ENCODE measurements at places on chromosomes 6 and 20.

- no peak for DNase-seq
These were observed 15.8 kb downstream of the RTEL1 start for GRCh38 chr20:63673951-63674350.

GRCh38 chr20:49610691-49611538 lies 43.0 kb upstream of the PTGIS start:
- DNase-seq: peak; percentile 63

GRCh38 chr6:12178521-12178920 lies 111.6 kb upstream of the EDN1 start:
- DNase-seq: no peak

GRCh38 chr6:141388666-141389065 lies 744.1 kb upstream of the GJE1 start:
- no peak for DNase-seq

GRCh38 chr6:153130515-153131036 lies 506 bp downstream of the RGS17 start:
- no peak for DNase-seq

DNA sequence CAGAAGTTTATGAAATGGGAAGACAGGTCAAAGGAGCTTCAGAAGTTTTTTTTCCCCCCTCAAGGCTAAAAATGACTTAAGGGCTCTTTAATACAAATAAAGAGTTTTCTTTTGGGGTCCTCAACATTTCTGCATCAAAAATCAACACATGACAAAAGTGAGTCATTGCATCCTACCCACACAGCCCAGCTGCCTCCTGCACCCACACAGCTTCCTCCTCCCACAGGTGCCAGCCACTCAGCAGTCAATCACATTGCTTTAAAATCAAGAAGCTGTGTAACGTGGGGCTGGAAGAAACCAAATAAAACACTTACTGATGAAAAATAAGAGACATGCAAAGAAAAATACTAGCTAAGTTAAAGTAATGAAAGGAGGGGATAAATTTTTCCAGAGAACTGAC lies 68.5 kb downstream of the MAP3K5 start:
- DNase-seq: peak; percentile 28

DNA sequence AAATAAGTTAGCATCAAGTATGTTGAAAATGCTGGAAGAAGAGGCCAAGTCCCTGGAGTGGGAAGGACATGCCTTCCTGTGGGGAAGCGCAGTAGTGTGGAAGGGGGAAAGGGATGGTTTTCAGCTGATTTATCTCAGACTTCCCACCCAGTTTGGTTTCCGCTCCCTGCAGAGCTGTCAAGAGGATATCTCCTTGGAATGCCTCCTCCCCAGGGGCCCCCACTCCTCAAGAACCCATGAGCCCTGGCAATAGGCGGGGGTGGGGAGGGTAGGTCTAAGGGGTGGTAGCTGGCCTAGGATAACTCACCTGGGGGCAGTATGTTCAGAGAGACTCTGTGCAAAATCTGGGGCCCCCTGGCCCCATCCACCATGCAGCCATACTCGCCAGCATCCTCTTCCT lies 696 bp downstream of the TREML1 start:
- no peak for DNase-seq

DNA sequence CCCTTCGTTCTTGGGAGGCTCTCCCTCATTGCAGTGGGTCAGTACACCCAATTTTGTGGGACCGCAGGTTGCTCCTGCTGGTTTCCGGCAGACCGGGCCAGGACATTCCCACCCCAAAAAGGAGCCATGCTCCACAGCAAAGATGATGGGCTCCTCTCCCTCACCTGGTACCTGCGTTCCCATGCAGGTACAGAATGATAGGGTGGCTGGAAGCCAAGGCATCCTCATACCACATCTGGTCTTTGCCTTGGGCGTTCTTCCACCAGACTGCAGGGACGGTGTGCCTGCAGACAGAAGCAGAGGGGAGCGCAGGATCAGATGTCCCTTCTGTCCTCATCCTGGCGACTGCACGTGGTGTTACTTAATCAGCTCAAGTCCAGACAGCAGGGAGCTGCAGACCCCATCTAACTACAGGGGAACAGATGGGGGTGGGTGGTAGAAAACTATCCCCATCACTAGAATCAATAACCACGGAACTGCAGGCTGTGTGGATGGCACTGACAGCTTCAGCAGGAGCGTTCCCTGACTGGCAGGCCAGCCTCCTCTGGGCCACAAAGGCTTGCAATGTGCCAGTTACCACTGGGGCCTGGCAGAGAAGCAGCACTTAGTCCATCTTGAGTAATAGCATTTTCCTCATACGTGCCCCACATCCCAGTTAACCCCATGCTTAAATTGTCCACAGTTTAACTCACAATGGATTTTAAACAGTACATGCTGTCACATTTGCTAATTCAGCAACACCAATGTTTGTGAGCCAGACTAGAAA lies 70.4 kb downstream of the ABHD12 start:
- no peak for DNase-seq

DNA sequence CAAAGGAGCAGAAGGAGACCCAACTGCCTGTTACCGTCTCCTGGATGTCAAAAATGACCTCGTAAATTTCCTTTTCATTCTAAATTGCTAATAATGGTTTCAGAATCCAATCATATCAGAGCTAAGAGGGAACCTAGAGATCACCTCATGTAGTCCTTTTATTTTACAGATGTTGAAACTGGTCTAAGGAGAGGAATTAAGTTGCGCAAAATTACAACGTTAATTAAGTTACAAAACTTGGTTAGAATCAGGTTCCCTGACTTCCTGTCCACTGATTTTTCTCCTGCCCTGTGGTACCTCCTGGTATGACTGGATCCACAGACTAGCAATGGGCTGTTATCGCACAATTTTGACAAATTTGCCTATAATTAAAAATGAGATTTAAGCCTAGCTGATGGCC lies 9.0 kb upstream of the STK38 start:
- DNase-seq: no peak

- no peak for DNase-seq
These were observed 190.0 kb downstream of the DHX35 start for GRCh38 chr20:39152126-39152525.

DNA sequence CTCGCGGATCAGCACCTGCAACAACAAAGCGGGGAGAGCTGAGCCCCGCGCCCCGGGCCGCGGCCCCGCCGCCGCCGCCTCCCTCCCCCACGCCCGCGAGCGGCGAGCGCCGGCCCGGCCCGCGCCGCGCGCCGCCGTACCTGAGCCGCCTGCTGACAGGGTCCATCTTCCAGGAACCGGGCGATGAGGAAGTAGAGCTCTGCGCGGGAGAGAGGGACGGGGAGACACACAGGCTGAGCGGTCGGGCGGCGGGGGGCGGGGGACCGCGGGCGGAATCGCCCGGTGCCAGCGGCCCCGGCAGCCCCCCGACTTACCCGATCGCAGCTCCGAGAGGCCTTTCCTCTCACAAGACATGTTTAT lies 359 bp downstream of the PHIP start:
- DNase-seq: peak; percentile 33

GRCh38 chr20:25005220-25005619 lies 12.7 kb upstream of the APMAP start:
- no peak for DNase-seq

DNA sequence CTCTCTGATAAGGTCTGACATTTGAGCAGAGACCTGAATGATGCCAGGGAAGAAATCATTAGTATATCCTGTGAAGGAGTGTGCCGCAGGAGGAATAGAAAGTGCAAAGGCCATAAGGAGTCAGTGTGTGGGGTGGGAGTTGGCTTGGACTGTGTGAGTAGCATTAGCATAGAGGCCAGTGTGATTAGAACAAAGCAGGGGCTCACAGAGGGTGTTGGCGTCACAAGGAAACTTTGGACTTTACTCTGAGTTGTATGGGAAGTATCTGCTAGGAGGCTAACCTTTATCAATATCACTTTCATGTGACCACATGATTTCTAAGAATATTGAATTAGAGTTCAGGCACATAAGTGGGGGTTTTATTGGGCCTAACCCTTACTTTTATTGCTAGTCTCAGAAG lies 12.1 kb downstream of the TMEM200A start:
- DNase-seq: no peak

GRCh38 chr6:152026291-152026690 lies 218.8 kb downstream of the ESR1 start:
- DNase-seq: no peak

GRCh38 chr6:84074988-84075781 lies 41.6 kb downstream of the MRAP2 start:
- DNase-seq: no peak

- no peak for DNase-seq
These were observed 121.1 kb downstream of the TNFRSF21 start for GRCh38 chr6:47188588-47189021.

DNA sequence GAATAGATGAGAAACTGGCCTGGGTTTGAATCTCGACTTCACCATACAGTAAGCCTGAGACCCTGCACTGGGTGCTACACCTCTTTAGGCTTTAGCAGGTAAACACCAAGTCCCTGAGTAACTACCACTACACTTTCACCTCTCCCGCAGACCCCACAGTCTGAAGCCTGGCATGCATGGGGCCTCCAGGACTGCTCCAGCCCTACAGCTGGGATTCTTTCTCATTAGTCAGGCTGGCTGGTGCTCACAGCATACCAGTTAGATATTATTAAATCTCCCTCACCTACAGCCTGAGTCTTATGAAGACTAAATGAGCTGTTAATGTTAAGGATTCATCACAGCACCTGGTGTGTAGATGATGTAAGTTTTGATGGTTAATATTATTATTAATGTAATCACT lies 388.7 kb downstream of the ARHGAP18 start:
- no peak for DNase-seq

GRCh38 chr6:42257063-42257462 lies 39.4 kb upstream of the MRPS10 start:
- no peak for DNase-seq

DNA sequence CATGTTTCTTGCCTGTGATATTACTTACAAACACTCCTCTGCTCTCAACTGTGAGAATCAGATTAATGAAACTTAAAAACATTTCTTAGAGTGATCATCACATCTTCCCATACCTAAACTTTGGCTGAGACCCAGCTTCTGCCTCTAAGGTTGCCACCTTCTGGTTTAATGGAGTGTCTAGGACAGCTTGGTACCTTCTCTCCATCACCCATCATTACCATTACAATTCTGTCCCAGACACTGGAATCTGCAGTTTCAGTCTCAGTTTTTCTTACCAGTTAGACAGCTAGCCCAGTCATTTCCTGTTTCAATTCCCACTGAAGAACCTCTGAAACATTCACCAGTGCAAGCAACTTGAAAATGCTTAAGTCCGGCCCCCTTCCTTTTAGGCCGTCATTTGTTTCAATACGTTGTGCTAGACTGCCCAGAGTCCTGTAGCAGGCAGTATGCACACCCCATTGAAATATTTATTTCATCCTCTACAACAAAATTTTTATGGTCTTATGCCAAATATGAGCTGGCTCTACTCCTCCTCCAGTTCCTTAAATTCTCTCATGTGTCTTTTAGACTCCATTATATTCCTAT lies 107.0 kb upstream of the FOXO3 start:
- DNase-seq: no peak

DNA sequence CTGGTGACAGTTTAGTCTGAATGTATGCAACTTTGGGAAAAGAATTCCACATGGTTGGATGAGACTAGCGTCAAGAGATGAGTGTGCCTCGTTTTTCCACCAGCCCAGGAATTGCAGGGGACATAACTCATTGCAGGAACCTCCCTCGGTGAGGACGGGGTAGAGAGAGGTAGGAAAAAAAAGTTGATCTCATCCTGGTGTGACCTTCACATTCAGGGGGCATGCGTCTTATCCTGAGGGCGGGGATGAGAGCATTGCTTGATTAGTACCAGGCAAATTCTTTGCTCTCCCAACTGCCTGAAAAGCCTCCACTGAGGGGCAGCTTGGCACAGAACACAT lies 11.8 kb downstream of the TLDC2 start:
- no peak for DNase-seq

DNA sequence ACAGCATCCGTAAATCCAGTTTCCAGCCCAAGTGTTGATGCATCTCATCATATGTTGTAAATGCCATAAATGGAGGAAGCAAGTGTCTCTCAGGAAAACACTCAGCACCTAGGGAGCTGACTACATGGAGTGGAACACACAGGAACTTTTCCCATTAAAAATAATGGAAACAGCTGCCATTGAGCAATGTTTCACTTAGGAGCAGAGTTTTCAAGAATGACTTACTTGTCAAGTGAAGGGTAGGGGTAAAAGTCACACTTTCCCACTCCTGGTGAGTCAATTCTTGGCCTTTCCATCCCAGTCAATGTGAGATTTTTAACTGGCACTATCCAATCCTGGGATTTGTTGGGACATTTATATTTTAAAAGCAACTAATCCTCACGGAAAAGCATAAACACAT lies 119.4 kb upstream of the ASF1A start:
- DNase-seq: no peak

- DNase-seq: no peak
These were observed 59.7 kb downstream of the GPX5 start for GRCh38 chr6:28585335-28585734.

GRCh38 chr6:113625850-113626249 lies 231.3 kb upstream of the MARCKS start:
- no peak for DNase-seq

DNA sequence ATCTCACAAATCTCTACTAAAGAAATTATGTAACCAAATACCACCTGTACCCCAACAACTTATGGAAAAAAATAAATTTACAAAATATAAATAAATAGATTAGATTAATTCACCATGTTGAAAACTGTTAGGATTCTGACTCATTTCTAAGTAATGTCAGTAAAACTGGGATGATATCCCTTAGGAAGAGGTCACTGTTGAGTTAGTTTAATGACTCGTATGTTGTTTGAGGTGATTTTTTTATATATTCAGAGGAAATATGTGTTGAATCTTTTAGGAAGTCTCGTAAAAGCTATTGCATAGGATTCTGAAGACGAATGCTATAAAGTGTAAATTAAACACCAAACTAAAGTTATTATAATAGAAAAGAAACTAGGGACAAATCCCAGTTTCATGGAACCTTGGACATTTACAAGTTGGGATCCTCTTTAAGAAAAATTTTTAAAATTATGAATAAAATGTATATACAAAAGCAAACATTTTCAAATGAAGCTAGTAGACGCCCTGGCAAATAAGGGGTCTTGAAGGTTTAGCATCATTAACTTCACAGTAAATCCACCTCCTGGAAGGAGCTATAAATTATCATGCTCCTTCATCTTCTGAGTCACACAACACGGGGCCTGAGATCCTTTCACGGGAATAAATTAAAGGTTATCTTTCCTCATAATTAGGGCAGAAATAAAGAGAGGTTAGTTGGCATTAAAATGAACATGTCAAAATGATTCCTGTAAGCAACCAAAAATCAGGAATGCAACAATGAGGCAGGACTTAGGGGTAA lies 37.0 kb upstream of the POU3F2 start:
- no peak for DNase-seq

GRCh38 chr6:158379336-158379735 lies 67.1 kb downstream of the TULP4 start:
- DNase-seq: no peak

Measured in activated T-helper 9 cell treated with anti-CD3 and anti-CD28 coated beads, Interleukin-2, amount 50 U/mL, for 16 hours (primary cell).